ENCODE measurements at places on chromosomes 7 and 10.
A peak's percentile ranks its signal among the peaks of the same experiment; 100 is the strongest.

DNA sequence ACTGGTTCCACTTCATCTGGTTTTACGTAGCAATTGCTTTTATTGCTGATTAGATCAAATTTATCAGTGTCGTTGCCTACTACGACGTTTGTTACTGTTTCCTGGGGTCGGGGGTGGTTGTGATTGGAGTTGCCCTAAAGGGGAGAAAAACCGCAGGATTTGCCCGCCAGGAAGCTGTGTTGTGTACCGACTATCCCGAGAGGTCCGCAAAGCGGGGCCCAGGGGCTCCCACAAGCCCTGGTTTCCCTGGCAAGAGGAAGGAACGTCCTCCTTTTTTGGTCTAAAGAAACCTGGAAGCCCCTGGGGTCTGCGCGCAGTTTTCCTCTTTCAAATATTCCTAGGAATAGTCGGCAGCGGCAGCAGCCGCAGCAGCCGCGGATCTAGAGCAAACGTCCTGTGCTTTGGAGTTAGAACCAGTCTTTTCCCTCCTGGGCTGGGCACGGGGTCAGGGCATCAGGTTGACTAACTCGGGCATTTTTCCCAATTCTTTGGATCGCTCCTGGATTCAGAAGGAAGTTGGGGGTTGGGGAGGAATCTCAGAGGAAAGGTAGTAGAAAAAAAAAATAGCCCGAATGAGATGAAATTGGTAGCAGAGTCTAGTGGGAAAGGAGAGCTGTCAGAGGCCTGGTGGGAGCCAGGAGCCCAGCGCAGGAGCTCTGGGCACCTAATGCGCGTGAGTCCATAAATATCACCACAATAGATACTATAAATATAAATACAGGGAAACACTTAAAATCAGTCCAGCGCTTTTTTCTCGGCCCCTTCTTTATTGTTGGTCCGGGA is 4.6 kb downstream of the VAX1 start:
- no peak for DNase-seq

DNA sequence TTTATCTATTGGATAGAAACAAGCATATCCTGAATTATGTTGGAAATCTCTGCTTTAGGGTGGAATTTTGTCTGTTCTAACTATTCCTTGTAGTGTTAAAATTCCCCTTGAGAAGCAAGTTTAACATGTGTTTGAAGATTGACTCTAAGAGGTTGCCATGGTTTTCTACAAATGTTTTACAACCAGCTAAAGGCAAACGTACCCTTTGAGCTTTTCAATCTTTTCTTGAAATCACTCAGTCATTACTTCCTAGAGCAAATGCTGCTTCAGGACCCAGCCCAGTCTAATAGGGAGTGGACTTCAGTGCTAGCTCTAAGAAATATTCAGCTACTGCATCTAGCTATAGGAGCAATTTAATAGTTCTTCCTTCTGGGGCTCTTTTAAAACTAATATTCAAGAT is 118.8 kb upstream of the IFRD1 start:
- no peak for DNase-seq

GRCh38 chr10:113100281-113100680 is 150.2 kb downstream of the TCF7L2 start:
- no peak for DNase-seq

DNA sequence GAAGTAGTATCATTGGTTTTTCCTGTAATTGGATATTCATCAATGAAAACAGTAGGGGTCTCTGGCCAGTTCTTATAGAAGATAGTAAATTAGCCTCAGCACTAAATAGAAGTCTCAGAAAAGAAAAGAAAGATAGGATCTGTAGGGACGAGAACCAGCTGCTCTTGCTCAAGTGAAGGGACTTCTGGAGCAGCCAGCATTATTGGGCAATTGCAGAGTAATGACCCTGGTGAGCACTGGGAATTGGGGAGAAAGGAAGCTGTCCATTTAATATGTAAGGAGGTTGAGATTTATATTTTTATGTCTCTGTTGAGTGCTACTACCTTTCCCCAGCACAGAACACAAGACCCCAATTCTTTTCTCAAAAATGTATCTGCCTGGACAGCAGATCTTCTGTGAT is 61.2 kb upstream of the WNT16 start:
- no peak for DNase-seq

GRCh38 chr10:12594448-12594944 is 245.1 kb downstream of the CAMK1D start:
- no peak for DNase-seq

- no peak for DNase-seq
Observed at GRCh38 chr7:71553306-71553705, 421.4 kb downstream of the GALNT17 start.

DNA sequence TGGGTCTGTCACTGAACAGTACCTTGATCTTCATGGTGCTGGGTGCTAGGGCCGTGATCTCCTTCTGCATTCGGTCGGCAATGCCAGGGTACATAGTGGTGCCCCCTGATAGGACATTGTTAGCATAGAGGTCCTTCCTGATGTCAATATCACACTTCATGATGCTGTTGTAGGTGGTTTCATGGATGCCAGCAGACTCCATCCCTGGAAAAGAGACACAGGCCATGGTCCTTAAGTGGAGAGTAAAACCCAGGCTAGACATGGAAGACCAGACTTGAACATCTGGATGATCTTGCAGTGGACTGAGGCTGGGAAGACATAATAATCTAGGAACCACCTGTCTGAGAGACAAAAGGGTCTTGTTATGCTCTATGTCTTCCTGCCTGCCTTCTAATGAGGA is 14.5 kb downstream of the ACTA2 start:
- DNase-seq, result no peak

DNA sequence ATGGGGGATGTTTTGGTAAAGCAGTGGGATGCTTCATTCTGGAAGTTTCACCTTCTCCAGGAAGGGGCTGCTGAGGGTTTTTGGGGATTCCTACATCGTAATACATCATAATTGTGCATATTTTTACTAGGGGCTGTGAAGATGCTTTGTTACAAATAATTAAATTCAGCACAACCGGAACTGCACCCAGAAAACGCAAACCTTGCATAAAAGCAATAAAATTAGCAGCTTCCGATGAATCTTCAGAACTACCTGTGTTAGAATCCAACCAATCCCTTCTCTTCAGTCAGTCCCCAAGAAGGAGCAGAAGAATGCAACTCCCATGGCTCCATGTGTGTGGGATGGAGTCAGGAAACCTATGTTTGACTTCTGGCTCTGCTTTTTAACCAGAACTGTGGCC is 48.4 kb upstream of the HMX3 start:
- no peak for DNase-seq

GRCh38 chr7:141525973-141526514 is 25.2 kb upstream of the AGK start:
- no peak for DNase-seq

DNA sequence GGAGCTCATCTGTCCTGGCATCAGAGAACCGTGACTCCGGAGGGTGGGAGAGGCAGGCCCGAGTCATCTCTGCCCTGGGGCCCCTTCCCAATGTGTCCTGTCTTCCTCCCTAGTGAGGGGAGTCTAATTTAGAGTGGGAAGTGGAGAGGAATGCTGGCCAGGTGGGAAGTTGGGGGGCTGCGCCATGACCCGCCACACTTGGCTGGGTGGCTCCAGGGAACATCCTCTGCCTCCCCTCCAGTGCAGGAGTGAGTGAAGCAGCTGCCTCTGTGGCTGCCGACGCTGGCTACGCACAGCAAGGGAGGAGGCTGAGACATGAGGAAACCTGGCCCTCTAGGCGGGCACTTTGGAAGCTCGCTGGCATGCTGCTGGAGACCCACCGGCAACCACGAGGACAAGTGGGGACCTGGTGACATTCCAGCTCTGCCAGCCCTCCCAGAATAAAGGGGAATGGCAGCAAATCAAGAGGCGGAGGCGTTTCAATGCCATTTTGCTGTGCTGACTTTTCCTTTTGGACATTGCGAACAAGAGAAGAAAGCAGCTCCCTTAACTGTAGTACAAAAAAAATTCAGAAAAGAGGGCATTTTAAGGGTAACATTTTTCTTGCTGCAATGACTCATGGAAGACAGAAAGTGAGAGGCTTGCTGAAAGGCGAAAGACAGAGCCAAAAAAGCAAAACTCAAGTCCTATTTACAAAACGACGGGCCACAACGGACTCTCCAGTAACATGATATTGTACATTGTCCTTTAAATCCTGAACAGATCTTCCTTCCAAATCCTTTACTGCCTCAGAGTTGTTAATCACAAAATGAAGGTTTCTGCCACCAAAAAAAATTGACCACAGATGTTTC is 121.2 kb upstream of the PITRM1 start:
- DNase-seq, result no peak

DNA sequence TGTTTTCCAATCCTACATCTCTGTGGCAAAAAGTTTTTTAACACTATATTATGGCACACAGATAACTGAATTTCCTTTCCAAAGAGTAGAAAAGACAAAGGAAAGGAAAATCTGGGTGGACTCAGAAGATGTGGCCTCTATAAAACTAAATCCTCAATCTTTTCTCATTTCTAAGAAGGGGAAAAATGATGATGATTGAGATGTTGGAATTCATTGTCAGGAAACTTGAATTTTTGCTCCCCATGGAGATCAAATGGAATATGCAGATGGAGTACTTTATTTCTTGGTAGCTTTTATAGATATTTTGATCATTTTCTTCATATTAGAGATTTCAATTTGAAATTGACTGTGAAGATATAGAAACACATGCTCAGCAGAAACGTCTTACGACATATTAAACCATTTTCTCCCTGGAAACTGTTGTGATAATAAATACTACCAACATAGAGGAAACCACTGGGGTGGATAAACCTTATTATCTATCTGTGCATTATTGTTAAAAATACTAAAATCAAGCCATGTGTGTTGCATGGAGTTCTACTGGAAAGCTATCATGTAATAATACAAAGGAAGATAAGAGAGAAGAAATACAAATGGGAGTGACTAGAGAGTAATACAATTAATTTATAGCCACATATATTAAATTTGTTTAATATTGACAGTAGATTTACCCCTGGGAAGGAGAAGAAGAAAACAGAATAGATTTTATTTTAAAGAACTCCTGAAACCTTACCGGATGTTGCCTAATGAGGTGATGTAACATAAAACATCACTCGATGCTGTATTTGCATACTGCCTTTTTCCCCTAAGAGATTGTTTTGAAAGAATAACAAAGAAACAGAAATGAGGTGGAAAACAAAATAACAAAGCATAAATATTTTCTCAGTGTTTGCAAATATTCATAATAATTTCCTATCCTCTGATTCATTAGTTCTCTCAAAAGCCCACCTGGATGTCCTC is 931.2 kb upstream of the C7orf33 start:
- DNase-seq, result no peak

DNA sequence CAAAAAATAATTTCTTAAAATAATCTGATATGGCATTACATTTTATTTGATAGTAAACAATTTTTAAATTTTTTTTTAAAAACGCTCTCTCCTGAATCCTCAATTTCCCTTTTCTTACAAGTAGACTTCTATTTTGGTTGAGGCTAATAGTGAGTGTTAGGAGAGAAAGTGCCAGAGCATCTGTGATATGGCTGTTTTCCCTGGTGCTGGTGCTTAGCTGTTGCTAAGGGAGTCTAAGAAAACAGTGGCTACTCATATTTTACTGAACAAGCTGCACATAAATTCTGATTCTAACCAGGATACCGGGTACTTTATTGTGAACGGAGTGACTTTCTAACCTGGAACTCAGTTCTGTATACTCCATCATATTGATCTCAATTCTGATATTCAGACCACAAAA is 311.1 kb upstream of the KIAA1217 start:
- no peak for DNase-seq

DNA sequence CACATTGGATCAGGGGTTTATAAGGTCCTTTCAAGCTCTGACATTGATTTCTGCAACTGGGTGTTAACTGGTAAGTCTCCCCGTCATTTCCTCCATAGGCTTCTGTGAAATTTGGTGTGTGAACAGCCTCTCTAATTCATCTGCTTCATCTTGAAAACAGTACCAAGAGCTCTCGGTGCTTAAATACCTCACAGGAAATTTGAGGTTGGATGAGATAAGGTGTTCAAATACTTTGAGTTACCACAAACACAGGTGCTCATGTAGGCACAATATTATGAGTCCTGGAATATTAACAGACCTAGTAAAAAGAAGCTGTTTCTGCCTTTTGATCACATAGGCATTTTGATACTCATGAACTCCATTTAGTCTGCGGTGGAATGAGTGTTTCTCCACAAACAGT is 85.2 kb downstream of the RTKN2 start:
- peak; percentile 7 for DNase-seq

DNA sequence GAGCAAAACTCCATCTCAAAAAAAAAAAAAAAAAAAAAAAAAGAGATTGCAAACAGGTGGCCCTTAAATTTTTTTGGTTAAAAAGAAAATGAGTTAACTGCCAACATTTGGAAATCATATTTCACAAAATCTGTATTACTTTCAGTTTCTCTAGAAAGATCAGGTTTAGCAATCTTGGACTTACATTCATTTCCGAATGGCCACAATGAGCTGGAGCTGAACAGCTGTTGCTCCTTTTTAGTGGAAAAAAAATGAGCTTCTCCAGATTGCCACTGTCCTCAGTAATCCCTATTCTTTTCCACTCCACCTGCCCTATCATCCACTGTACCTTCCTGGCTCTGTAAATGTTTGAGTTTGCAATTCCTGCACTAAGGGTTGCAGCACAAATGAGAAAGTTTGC is 43.6 kb downstream of the RAB11FIP2 start:
- DNase-seq, result no peak

- no peak for DNase-seq
Observed at GRCh38 chr7:152025937-152026890, 740 bp downstream of the GALNT11 start.

DNA sequence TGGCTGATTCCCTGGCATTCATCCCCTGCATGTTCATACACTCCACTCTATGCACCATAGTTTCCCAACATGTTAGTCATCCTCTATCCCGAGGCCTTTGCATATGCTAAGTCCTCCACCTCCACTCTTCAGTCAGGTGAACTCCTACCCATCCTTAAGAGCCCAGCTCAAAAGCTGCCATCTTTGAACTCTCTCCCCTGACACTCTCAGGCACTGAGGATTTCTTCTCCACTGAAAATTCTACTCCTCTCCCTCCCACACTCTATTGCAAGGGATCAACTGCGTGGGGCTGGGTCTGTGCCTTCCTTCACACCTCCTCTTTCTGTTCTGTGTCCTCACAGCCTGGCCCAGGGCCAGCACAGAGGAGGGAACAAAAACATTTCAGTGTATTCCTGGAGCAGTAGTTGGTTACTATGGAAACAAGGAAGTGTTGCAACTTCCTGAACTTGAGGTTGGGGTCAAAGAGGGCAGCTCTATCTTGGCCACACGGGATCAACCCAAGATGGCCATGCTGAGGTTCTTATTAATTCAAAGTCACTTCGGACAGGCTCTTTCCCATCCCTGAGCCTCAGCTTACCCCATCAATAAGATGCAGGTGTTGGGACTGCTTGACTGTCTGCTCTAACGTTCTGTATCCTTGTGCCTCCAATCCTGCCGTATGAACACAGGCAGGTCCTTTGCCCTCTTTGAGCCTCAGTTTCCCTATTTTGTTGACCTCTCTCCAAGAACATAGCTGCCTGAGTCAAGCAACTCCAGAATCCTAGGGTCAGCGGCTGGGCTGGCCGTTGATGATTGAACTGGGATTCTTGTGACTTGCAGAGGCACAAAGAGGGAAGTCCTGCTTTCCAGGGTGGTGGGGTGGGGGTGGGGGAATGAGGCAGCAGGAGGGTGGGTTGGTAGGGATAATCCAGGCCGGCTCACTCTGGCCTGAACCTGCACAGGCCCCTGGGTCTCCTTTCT is 15.5 kb downstream of the ZMIZ1 start:
- no peak for DNase-seq

GRCh38 chr7:133330085-133330484 is 77.2 kb downstream of the EXOC4 start:
- no peak for DNase-seq

GRCh38 chr10:68811314-68812009 is 15.9 kb upstream of the STOX1 start:
- DNase-seq, result no peak
